ENCODE measurements at places on chromosomes 3 and 15.

DNA sequence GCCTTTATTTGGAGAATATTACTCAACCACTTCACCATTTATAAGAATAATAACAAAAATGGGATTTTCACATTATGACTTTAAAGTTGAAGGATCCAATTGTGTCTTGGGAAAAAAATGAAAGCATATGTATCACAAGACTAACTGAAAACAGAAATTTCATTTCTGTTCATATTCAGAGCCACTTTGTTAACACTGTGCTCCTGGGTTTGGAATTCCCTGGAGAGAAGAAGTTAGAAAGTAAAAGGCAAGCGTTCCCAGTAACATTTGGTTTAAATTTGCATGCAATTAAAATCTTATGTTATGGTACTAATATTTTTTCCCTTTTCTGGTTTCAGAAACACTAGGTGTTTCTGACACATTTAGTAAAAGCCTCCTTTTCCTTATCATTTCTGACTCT, 230.8 kb downstream of the RBMS3 start:
- no peak for DNase-seq

DNA sequence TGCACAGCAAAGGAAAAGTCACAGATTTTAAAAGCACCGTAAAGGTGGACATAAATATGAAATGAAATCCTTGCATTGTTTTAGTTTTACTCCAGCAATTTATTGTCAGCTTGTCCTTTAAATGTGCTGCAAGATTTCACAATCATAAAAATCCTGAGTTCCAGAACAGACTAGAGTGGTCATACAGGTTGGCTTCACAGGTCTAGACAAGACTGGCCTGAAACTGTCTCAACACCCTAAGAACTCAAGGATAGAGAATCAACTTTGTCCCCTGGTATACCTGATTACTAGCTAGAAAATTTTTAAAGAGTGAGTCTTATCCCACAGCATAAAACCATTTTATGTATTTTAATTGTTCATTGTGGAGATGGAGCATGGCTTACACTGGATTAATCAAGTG, 521.7 kb upstream of the MCTP2 start:
- DNase-seq: no peak

GRCh38 chr15:25730918-25731317, 132.2 kb downstream of the ATP10A start:
- DNase-seq: no peak

DNA sequence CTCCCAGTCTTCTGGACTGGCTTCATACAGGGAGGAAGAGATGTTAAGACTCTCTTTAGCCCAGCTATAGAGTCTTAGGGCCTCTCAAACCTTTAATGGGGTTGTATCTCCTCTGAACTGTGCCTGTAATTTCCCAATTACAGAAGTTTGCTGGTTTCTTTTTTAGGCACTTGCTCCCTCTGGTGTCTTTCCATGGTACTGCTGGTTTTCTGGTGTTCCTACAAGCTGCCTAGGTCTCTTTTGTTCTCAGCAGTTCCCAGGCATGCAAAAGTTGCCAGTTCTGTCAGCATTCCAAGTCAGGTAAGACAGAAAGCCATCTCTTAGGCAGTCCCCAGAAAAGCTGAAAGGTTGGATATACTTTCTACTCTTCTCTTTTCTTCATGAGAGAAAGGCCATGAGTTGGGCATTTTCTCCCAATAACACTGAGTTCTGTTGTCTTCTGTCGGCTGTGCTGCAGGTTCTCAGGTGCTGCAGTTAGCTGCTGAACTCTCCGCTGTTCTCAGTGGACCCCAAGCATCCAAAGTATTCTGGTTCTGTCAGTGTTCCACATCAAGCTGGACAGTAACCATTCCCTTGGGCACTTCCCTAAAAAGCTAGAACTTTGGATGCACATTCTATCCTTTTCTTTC, 54.4 kb upstream of the EHHADH start:
- DNase-seq: no peak

DNA sequence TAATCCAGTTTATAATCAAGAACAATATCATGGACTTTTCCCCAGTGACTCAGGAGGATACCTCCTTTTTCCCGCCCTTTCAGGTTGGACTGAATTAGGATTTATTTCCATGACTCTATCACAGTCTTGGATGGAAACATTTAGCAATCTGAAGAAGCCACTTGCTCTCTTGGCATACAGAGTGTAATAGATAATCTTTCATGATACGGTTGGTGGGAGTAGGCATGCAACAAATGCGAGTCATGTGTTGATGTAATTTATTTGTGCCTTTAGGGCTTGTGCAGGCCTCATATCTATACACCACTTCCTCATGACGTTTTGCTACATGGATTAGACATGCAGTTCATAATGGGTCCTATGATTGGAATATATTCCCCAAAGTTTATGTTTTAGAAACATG, 54.2 kb upstream of the MCTP2 start:
- DNase-seq: no peak

DNA sequence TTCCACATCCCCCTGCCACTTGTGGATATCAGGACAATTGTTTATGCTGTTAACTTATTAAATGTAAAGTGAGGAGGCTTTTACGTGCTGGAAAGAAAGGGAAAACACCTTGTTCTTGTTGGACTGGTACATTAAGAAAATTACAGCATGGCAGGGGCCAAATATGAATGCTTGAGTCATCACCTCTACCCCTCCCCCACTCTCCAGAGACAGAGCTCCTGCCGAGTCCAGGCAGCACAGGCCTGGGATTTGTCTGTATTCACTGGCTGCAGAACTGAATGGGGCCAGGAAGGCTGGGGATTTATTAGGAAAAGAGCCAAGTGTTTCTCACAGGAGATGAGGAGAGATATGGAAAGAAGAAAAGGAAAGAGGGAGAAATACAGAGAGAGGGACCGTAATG, 308.9 kb downstream of the EPHB1 start:
- no peak for DNase-seq

Measured in NCI-H510A (cell line).